Stimulated activated CD8-positive, alpha-beta memory T cell treated with anti-CD3 and anti-CD28 coated beads, Interleukin-7, amount 100 ng/mL, for 24 hours (primary cell): ENCODE measurements at places on chromosomes 11 and 22.

DNA sequence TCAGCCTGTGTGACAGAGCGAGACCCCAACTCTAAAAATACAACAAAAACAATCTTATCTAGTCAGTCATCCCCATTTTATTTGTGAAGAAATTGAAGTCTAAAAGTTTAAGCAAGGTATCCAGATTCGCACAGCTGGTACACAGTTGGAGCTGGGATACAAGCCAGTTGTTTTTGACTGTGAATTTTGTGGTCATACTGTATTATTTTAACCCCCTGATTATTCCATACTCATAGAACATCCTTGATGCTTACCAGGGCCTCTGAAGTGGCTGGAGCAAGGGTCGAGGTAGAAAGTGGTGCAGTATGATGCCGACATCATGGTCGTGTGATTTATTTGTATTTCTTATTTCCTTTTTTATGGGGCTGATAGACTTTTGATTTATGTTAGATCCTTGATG lies 50.0 kb downstream of the BID start:
- no peak for DNase-seq

- no peak for DNase-seq
Measured at GRCh38 chr22:50004918-50005317, 7.6 kb downstream of the IL17REL start.

- DNase-seq, result no peak
Measured at GRCh38 chr22:37126383-37126782, 16.9 kb upstream of the TMPRSS6 start.

- DNase-seq, result no peak
Measured at GRCh38 chr11:95717314-95717713, 72.3 kb downstream of the FAM76B start.

DNA sequence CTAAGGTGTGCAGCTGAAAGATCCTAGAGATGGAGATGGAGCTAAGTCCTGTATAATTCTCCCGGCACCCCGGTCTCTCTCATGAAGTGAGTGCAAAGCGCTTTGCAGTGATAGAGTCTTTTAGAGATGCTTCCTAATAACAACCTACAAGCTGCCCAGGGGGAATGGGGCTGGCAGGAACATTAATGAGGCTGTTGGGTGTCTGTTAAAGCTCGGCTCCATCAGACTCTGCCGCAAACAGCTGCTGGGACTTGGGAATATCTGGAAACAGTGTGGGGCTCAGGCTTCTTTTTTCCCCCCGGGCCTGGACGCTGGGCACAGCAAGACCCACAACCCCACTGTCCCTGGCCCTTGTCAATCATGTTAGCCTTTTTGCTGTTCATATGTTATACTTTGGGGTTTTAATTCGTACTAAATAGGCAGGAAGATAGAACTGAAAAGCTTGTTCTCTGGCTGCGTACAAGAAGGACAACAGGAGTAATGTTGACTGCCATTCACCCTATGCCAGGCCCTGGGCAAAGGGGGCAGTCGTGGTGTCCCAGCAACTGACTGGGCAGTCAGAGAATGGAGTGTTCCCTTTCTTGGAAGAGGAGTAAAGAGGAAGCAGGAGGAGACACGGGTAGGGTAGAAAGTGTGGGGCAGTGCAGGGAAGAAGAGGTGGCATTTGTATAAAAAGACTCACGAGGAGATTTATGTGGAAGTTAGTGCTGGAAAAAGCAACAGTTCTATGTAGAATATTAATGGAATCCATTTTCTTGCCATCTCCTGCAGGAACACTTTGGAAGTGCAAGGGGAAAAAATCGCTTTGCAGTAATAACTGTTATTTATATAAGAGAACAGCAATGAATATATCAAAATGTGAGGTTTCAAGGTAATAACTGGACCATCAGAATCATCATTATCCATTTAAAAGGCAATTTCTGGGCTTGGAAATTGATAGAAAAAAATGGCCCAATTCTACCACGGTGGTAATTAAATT lies 232.8 kb downstream of the GRIK4 start:
- no peak for DNase-seq

GRCh38 chr11:77883775-77884174 lies 62.8 kb downstream of the AAMDC start:
- no peak for DNase-seq

- no peak for DNase-seq
Measured at GRCh38 chr11:132099692-132100091, 729.3 kb downstream of the NTM start.

DNA sequence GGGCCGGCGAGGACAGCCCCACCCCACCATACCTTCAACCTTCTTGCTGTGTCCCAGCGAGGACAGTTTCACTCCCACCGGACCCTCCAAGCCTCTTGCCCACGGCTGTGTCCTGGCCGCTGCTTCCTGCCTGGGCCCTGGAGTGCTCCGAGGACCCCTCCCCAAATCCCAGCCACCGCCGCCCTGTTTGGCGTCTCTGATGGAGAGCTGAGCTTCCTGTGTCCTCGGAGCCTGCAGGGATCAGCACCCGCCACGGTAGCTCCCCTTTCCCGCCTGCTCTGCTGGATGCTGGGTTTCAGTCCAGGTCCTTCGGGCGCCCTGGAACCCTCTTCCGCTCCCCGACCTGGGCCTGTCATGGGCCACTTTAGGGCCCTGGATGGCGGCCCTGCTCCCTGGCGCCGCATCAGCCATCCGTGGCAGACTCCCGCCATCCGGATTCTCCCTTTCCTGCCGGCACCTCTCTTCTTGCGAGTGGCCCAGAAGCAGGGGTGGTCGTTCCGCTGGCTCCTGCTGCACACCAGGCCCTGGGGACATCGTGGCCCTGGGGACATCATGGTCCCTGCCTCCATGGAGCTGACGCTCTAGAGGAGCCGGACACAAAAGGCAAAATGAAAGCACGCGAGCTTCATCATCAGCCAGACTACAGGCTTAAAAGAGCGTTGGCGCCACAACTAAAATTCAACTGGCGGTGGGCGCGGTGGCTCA lies 34.3 kb upstream of the GAL start:
- no peak for DNase-seq

DNA sequence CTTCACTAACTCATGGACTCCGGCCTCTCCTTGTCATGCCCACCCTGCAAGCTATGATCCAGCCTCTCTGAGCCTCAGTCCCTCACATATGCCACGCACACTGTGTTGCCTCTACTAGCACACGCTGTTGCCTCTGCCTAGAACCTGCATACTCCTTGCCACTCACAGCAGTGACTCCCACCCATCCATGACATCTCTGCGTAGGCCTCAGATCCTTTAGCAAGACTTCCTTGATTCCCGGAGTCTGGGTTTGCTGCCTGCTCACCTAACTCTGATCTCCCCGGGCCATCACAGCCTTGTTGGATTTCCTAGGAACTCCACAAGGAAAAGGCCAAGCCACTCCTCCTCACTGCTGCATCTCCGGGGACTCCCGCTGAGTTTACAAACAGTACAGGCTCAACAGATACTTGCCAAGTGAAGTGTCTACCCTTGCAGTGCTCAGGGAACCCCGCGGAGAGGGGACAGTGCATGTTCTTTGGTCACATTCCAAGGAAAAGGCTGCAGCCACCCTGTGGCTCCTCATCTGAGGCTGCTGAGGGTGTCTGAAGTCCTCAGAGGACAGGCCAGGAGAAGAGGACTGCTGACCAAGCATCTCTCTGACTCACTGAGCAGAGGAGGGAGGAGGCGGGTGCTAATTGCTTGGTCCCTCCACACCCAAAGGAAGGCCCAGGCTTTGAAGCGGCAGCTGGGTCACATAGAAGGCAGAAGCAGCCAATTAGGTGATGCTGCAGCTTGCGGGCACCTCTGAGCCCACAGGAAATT lies 42.4 kb upstream of the NAV2 start:
- no peak for DNase-seq

GRCh38 chr11:61905067-61905696 lies 12.2 kb downstream of the RAB3IL1 start:
- no peak for DNase-seq
